ENCODE measurements at places on chromosomes 3 and 15.

DNA sequence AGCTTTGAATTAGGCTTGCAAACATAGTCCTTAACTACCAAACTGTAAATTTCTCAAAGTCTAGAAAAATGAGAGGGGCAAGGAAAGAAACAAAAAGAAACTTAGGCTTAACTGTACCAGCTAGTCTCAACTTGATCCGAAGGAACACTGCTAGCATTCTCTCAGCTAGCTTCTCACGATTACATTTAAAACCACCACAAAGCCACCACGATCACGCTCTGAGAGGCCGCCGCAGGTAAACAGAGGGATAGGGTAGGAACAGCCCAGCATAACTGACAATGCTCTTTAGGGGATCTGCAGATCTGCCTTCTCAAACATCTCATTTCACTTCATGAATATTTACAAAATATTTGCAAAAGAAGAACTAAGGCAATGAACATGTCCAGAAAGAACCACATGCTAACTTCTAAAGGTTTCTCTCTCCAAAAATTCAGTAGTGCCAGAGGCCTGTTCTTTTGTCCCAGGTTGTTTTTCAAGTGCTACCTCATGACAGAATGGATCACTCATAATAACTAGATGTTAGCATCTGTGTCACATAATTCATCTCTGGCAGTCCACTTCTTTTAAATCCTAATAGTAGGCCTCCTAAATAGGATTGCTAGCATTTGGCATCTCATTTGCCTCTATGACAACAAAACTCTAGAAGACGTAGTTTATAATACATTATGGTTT, 18.9 kb downstream of the VGLL4 start:
- DNase-seq = no peak

- DNase-seq = no peak
These were observed 204.5 kb upstream of the CMC1 start for GRCh38 chr3:28036599-28037575.

- no peak for DNase-seq
These were observed 1.8 kb downstream of the TWF2 start for GRCh38 chr3:52237006-52237656.

- no peak for DNase-seq
These were observed 348.8 kb upstream of the BCHE start for GRCh38 chr3:166186003-166186402.

DNA sequence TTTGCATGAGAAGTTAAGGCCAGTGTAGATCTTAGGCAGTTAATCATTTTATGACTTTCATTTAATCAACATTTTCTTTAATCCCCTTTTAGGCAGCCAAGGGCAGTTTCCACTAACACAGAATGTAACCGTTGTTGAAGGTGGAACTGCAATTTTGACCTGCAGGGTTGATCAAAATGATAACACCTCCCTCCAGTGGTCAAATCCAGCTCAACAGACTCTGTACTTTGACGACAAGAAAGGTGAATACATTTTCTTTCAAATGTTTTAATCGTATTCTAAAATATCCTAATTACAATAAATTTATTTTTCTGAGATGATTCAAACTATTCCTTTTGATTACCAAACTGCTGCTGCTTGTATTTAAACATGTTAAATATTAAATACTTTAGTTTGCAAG, 843.2 kb downstream of the CADM2 start:
- DNase-seq = no peak

DNA sequence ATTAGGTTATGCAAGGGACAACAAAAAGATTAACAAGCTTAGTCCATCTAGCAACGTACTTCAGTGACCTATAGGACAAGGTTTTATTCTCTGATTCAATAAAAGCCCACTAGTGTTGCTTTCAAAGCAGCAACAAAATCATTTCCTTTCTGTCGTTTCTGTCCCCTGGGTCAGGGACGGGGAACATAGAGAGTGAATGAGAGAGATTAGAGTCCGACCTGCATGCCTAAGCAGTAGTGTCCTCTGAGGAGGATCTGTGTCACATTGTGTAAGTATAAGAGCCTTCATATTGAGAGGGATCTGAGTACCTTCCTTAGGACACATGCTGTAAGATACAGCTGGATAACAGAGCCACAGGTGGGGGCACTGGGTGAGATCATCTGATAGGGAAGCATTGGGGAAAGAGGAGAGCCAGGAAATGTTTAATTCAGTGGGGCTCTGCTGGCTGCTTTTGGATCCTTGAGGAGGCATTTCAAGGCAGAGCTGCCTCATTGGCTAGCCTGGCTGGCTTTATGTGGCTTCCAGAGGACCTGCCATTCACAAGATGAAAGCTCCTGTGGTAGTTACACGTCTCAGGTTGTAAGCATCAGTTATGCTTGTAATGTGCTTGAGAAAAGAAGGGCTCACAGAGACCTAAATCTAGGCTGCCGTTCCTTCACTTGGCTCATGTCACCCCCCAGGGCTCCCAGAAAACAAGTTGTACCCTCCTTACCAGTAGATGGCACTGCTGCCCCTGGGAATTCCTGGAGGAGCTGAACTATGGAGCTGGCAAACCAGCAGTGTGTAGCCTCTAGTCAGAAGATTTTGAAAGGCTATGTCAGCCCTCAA, 2.7 kb downstream of the TMEM108 start:
- DNase-seq = no peak

DNA sequence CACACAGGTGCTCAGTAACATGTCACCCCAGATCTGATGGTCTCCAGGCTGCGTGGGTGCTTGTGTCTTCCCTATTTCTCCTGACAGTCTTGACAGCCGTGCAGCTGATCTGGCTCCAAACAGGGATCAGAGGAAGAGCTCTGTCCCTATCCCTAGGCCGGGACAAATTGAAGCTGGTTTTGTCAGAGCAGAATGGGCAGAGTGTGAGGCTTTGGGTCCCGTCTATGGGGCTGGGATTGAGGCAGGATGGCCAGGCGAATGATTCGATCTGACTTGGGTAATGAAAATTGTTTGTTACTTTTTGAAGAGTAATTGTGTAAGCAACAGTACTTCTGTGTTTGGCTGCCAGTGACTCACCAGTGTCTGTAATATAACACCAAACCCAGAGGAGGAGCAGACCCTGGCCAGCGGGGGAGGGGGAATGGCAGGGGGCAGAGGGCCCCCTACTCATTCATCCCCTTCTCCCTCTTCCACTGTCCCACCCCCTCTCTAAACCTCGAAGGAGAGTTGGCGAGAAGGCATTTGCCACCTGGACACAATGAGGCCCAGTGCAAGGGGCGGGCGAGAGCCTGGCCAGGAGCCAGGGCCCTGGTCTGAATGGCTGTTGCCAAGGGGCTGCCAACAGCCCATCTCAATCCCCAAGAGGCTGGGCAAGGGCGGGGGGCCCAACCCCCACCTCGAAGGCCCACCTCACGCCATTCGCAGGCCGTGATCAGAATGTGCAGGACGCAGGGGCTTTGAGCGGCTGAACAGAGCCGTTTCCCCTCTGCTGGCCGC, 4.9 kb upstream of the MAGEF1 start:
- no peak for DNase-seq

DNA sequence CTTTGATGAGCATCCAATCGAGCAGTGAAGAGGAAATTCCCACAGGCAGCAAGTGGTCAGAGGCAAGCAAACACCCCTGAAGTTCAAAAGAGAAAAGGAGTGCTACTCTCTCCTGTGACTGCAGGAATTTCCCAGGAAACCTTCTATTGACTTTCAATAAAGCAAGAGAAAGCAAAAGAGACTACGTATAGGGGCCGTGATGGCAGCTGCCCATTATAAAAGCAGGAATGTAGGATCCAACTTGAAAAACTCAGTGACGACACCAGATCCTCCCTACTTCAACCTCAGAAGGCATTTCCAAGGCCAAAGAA, 53.1 kb upstream of the IP6K2 start:
- no peak for DNase-seq

- DNase-seq = no peak
These were observed 226.3 kb upstream of the ARHGEF26 start for GRCh38 chr3:153894857-153895256.

- no peak for DNase-seq
These were observed 70.3 kb downstream of the SCN5A start for GRCh38 chr3:38579141-38579540.

GRCh38 chr3:183434992-183435391, 6.6 kb upstream of the MCF2L2 start:
- DNase-seq = no peak

DNA sequence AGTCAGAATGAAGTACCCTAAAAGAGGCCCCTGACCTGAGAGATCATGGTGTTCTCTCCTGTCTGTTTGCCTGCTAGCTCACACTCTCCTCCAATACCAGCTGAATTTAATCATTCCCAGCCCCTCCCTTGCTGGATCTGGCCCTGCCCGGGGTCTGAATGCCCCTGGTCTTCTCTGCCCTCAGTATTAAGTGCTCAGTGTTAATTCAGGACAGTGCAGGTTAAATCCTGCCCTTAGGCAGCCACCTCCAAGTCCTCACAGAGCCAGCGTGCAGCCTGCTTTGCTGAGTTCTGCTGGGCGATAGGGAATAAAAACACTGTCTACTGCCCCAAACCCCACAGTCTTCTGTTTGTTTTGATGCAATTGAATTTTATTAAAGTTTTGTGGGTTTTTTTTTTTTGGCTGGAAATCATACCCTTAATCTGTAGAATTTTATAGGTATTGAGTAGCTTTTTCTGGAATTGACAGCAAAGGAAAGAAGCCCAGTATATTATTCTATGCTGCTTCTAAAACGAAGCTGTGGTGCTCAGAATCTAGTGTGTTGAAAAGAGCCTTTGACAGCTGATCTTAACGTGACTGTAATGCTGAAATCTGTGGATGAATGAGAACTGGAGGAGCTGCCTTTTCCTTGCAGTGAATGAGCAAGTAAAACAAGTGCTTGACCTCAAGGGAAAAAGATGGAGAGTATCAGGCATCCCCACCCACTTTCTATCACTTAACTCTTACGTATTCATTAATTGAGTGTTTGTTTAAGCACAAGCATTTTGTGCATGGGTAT, 12.3 kb upstream of the BDH1 start:
- no peak for DNase-seq

DNA sequence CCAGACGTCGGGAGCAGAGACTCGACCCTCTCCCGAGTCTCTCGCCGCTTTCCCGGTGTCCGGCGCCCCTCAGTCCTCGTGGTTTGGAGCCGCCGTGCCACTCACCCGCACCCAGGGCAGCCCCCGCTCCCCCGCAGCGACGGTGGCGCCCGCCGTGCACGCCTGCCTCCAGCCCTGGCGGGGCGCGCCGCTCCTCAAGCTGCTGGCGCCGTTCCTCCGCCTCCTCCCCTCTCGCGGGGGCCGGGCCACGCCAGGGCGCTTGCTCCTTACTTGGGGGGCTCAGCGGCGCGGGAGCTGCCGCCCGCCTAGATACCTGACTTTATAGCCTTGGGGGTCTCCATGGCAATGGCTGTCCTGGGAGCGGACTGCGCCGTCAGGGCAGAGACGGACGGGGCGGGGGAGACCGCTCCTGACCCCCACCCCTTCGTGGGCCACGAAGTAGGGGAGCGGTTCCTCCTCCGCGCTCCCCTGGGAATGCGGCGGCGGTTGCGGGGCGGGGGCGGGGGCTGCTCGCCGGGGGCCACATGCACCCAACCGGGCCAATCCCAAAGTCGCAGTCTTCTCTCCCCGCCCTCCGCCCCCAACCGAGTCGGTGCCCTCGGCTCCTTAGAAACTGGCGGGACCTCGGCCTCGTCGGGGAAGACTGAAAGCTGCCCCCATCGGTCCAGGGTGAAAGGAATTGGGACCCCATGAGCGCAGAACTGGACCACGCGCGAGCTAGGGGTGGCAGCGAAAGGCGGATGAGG, at the start of gene ANKRD63:
Gene ANKRD63 (minus strand): TSS at position 196 of the 746 bp plus-strand sequence. CDS start 478 bp downstream, outside the sequence.
- DNase-seq = no peak

DNA sequence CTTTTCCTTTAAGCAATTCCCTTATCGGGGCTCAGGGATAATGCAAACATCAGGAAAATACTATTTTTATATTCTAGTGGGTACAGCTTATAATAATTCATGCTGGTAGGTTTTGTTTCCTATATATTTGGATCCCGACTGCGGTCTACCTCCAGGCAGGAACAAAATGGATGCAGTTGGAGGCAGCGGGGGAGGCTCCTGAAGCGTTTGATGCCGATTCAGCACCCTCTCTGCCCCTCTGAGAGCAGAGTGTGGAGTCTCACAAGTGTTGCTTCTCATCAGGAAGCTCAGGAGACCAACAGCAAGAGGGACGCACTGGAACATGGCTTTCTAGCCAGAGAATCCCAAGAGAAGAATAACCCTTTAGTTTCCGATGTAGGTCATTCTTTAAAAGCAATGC, 104.9 kb downstream of the RORA start:
- no peak for DNase-seq

DNA sequence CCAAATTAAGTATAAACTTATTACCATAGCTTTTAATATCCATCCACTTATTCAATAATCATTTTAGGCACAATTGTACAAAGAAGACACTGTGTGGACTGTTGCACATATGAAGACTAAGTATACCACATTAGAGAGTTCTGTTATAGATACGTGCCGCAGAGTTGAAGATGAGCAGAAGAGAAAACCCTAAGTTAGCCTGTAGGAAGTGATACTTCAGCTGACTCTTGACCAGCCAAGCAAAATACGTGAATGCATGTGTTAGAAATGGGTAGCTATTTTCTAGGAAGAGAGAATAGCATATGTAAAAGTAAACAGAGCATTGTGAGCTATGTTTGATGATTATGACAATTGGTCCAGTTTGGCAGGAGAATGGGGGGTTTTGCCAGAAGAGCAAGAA, 272.0 kb upstream of the ATP11B start:
- no peak for DNase-seq

- DNase-seq = no peak
These were observed 4.5 kb upstream of the LCTL start for GRCh38 chr15:66570327-66570726.

GRCh38 chr3:99949956-99950670, 132.5 kb downstream of the CMSS1 start:
- DNase-seq = no peak

- DNase-seq = no peak
These were observed 206.9 kb upstream of the BHLHE40 start for GRCh38 chr3:4772171-4772804.

DNA sequence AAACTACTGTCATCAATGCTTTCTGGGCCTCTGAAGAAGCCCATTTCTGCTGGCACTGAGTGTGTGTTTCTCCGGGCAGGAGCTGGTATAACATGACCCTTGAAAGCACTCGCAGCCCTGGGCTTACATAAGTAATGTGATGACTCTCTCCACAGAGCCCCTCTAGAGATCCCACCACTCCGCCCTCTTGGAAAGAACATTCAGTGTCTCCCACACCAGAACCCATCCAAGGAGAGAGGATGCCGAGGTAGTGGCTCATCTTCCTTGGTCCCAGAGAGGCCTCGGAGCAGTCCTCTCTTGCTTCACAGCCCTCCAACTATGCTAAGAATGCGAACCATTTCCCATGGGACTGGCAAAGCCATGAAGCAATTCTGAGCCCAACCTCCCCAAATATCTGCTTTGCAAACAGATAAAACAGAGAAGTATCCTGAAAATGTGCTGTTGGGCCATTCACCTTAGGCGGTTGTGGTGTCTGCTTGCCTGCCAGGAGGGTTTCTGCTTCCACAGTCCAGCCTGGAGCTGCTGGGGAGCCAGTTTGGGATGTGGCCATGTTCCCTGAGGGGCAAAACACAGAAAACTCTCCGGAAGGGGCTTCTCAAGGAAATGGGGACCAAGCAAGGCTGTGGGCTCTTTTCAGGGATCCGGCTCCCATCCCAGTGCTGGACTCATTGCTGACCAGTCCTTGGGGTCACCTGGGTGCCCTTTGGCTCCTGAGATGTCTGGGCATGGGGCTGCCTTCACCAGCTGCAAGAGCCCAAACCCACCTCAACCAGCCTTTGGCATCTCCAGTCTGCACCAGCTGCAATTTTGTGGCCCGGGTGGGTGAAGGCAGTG, 47.3 kb downstream of the AMOTL2 start:
- DNase-seq = no peak

GRCh38 chr3:60652829-60653228, 598.4 kb downstream of the FHIT start:
- DNase-seq = no peak
